ENCODE measurements at places on chromosomes 1 and 21.

GRCh38 chr1:15418806-15419515 is 9.3 kb downstream of the EFHD2 start:
- DNase-seq = no peak

DNA sequence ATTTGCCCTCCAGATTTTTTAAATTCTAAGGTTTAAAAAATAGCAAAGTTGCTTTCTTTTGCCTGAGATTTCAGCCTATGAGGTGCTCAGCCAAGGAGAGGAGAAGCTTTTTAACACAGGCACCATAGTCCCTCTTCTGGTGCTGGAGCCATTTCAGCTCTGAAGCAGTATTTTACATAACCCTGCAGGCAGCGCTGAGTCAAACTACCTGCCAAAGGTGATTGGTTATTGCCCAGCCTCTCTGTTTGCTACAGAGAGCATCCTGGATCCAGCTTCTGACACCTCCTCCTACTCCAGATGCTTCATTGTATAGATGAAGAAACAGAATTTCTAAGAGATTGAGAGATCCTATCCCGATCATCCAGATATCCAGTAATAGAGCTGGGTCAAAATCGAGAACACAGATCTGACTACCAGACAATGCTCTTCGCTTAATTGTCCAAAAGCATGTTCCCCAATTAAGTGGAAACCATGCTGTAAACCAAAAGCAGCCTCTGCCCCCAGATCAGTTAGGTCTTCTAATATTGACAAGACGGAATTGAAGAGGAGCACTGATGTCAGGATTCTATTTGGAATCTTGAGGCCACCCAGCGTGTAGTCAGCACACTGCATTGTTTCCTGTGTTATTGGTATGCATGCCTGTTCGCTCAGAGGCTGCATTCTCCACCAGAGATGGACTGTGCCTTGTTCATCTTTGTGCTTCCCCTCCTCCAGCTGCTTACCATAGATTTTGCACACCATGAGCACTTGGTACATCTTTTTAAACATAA is 22.1 kb downstream of the RGS8 start:
- no peak for DNase-seq

DNA sequence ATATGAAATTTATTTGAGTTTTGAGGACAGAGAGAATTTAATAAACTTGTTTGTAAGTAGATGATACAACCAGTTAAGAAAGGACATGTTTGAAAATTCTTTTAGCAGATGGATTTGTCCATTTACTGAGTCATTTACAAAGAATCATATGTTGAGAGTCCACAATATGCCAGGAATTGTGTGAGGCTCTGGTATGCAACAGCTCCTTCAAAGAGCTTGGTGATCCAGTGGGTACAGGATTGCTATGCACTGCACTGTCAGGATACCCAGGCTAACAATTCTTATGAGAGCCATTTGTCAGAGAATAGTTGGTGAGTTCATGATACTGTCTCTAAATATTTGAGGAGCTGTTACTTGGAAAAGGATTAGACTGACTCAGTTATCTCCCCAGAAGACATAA is 11.0 kb downstream of the DNM3 start:
- DNase-seq = no peak

GRCh38 chr1:167623951-167624350 is 6.1 kb upstream of the RCSD1 start:
- DNase-seq = no peak

- no peak for DNase-seq
Measured at GRCh38 chr1:227780101-227781044, 35.1 kb upstream of the PRSS38 start.

- DNase-seq = no peak
Measured at GRCh38 chr1:26478159-26478558, 5.9 kb downstream of the HMGN2 start.

GRCh38 chr1:240582953-240583352 is 29.0 kb downstream of the GREM2 start:
- DNase-seq = no peak

GRCh38 chr1:237353918-237354317 is 311.9 kb downstream of the RYR2 start:
- no peak for DNase-seq

GRCh38 chr1:36349839-36350238 is 26.4 kb upstream of the EVA1B start:
- no peak for DNase-seq

DNA sequence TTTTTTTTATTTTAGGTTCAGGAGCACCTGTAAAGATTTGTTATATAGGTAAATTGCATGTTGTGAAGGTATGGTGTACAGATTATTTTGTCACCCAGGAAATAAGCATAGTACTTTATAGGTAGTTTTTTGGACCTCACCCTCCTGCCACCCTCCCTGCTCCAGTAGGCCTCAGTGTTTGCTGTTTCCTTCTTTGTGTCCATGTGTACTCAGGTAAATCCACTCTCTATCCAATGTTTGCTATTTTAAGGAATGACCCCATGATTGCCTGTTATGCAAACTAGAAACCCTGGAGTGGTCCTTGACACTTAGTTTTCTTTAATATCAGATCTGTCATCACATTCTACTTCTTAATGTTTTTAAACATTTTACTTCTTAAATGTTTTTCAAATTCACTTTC is 33.9 kb downstream of the LHX9 start:
- no peak for DNase-seq

DNA sequence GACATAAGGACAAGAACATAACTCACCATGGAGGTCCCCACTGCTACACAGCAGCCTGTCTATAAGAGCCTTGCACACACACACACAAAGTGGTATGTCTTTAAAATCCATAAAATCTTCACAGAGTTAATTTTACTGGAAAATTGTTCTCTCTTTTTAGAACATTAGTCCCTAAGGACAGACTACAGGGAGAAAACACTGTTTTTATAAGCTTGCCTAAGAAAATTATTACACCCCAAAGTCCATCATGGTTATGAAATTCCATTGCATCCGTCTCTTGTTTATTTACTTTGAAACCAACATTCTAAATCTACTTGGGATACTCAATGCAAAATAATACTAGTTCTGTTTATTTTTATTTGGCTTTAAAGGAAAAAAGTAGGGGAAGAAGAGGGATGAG is 197.4 kb downstream of the SETD4 start:
- no peak for DNase-seq

GRCh38 chr1:243447347-243447746 is 191.5 kb downstream of the SDCCAG8 start:
- DNase-seq = no peak

- no peak for DNase-seq
Measured at GRCh38 chr1:218482683-218483082, 137.5 kb downstream of the TGFB2 start.

DNA sequence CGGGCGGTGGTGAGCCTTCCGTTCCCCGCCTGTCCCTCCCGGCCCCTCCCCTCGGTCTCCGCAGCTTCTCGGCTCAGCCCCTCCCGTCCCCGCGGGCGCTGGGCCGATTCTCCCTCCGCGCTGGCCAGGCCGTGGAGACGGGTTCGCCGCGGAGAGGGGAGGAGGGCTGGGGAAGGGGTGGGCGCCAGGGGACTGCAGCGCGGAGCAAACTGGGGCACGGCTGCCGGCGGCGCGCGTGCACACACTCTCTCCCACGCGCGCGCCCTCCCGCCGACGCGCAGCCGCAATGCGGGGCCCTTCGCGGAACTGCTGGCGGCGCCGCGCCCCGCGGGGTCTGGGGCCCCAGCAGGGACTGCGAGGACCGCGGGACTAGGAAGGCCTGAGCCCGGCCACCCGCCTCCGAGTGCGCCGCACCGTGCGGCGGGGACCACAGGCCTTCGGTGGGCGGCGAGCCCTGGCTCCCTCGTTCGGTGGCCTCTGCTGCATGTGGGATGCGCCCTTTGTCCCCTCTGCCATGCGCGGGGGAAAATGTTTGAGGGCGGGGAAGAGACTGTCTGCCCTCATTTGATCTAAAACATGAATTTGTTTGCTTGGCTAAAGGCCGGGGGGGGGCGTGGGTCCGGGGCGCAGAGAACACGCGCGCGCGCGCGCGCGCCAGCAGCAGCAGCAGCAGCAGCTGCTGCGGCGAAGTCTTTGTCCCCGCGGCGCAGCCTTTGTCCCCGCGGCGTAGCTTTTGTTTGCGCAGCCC is 90.7 kb upstream of the VAMP3 start:
- no peak for DNase-seq

GRCh38 chr1:114510274-114511031 is 550 bp downstream of the TRIM33 start:
- no peak for DNase-seq

GRCh38 chr1:70503358-70503757 is 92.3 kb downstream of the CTH start:
- no peak for DNase-seq

DNA sequence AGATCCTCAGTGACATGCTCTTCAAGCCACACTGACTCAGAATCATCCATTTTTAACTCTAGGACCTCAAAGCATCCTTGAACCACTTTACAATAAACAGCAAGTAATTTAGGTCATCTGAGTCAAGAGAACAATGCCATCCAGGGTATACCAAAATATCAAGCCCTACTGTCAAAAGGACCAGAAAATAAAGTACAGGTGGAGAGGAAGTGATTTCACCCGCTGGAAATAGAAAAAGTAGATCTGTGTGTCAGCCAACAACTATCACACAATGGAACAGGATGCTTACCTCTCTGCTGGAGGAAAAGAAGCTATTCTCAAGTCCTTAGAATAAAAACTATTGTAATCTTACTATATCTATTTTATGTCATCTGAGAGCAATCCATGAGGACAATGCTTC is 37.0 kb downstream of the RERE start:
- DNase-seq = no peak

- DNase-seq = no peak
Measured at GRCh38 chr1:159141584-159142390, 29.6 kb upstream of the CADM3 start.

GRCh38 chr21:42781150-42781970 is 98.0 kb downstream of the WDR4 start:
- DNase-seq = no peak

- no peak for DNase-seq
Measured at GRCh38 chr1:10188133-10188650, 22.2 kb upstream of the KIF1B start.

DNA sequence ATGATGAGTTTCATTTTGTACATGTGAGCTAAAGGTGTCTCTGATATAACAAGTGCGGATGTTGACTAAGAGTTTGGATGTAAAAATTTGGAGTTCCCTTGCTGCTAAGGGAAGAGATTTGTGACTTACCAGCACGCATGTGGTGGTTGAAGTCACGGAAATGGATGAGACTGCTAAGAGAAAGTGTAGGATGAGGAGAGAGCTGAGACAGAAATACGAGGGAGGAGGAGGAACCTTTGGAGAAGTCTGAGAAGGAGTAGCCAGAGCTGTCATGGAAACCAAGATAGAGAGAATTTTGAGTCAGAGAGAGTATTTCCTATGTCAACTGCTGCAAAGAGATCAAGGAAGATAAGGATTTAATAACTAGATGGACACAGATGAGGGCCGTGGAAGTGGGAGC is 106.5 kb upstream of the COL24A1 start:
- DNase-seq = no peak

- no peak for DNase-seq
Measured at GRCh38 chr1:205267306-205267902, 39.7 kb downstream of the TMCC2 start.

DNA sequence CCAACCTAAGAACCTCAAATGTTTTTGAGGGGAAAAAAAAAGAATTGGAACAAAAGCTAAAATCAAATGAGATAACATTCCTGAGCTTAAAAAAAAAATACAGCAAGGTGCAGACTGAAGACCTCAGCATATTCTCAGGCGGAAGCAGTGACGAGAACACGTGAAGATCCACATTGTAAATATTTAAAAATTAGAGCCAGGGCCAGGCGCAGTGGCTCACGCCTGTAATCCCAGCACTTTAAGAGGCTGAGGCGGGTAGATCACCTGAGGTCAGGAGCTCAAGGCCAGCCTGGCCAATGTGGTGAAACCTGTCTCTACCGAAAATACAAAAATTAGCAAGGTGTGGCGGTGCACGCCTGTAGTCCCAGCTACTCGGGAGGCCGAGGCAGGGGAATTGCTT is 15.7 kb downstream of the TFB2M start:
- DNase-seq = no peak

GRCh38 chr1:197307136-197307535 is 39.1 kb downstream of the CRB1 start:
- DNase-seq = no peak

- DNase-seq = no peak
Measured at GRCh38 chr21:29236201-29236600, 62.5 kb upstream of the BACH1 start.

- no peak for DNase-seq
Measured at GRCh38 chr1:39758556-39759435, 12.4 kb downstream of the OXCT2 start.

GRCh38 chr1:54945393-54945936 is 35.0 kb upstream of the TMEM61 start:
- no peak for DNase-seq

DNA sequence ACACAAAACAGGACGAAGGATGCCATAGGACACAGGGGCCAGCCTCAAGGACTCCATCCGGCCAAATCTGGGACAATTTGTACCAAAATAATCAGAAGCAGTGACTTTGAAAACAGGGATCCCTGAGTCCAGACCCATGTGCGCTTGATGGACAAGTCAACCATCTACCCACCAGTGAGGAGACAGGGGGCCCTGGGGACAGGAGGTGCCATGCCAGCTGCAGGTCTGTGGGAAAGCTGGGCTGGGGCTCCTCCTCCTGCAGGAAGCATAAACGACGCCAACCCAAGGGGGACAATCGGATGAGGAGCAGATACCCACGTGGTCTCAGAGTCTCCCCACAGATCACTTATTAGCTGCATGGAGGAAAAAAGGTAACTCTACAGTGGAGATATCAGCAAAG is 50.6 kb downstream of the NPHP4 start:
- no peak for DNase-seq

GRCh38 chr21:38013741-38014140 is 97.5 kb upstream of the KCNJ6 start:
- no peak for DNase-seq

DNA sequence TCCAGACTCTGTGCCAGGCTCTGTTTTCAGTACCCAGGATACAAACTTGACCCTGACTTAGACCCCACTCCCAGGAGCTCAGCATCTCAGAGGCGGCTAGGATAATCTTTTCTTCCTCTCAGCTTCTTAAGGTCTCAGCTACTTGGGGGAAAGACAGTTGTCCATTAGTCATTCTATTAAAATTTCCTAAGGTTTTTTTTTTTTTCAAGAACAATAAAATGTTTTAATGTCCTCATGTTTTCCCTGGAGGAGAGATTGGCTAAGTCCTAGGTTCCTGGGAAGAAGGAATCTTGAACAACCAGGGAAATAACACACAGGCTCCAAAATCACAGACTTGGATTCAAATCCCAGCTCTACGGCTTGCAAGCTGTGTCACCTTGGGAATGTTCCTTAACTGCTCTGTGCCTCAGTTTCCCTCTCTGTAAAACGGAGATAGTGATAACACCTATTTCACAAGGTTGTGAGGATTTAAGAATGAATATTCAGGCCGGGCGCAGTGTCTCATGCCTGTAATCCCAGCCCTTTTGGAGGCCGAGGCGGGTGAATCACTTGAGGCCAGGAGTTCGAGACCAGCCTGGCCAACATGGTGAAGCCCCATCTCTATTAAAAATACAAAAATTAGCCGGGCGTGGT is 33.0 kb downstream of the CDK18 start:
- no peak for DNase-seq

- no peak for DNase-seq
Measured at GRCh38 chr1:208988811-208989222, 594.7 kb upstream of the CAMK1G start.

GRCh38 chr1:192581131-192581927 is 5.8 kb downstream of the RGS1 start:
- no peak for DNase-seq
